ENCODE measurements at places on chromosomes 4 and X.

DNA sequence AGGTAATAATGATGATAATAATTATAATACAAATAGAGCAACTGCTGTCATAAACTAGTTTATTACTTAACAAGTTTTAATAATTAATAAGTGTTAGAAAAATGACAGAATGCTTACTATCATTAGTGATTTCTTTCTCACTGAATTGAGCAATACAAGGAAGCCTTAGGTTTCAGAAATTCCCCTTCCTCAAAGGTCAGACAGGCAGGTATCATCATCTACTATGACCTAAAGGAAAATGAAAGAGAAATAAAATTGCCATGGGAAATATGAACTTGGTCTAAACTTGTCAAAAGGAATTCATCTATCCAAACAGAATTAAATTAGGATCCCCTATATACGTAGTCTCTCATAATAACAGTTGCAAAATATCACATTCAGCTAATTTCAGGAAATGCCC is 56.3 kb upstream of the SLC7A11 start:
- DNase-seq = no peak

- no peak for DNase-seq
Measured at GRCh38 chr4:105765690-105766407, 57.3 kb downstream of the GSTCD start.

GRCh38 chr4:36551697-36552214 is 270.3 kb downstream of the DTHD1 start:
- no peak for DNase-seq

DNA sequence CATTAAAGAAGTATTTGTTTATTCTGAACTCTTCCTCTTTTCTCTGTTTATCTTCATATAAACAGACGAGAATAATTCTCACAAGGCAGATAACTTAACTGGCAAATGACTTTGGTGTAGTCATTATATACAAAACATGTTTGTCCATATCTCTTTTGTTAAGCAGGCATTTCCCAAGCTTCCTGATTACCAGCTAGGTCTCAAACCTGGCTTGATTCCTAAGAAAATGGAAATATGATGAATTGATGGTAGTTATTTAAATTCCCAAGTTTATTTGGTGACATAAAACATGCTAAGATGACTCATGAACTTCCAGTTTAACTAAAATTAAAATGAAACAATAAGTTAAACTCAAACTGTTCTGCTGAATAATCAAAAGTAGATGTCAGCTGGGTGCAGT is 96.8 kb downstream of the ARSJ start:
- no peak for DNase-seq

GRCh38 chrX:68762766-68763165 is 66.1 kb upstream of the EFNB1 start:
- no peak for DNase-seq

- no peak for DNase-seq
Measured at GRCh38 chr4:2492970-2493369, 24.1 kb downstream of the RNF4 start.

Data from D721Med (cell line).